ENCODE measurements at places on chromosomes 16 and 17.

DNA sequence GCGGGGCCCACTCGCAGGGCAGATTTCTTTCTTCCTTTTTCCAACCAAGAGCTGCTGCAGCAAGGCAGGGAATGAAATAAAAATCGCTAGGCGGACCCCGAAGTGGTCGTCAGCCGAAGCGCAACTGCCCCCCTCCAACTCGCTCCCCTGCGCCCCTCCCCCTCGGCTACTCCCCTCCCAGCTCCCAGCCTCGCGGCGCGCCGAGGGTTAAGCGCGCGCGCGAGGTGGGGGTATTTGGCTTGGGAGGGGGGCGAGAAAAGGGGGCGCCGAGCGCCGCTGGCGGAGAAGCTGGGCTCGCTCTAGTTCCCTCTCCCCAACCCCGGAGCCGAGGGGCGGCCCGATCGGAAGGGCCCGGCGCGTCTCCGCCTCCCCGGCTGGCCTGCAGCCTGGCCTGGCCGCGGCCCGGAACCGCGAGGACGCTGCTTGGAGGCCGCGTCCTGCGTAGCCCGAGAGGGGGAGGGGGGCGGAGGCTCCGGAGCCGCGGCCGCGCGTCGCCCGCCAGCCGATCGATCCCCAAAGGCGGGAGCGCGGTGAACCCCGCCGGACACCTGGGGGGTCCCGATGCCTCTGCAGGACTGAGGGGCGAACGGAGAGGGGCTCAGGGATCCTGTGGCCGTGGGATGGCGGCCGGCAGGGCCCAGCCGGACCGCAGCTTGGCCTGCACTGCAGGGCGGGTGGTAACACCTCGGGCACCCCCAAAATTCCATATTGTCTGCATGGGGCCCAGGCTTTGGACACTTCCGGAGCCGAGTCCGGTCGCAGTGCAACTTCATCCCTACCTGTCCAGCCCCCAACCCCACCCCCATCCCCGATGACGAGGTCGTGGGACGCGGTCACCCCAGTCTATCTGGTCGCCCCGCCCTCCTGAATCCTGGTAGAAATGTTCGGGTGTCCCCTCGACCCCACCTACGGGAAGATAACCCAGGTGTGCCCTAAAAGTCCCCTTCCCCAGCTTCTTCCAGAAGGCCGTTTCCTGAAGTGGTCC lies 4.9 kb upstream of the CBX4 start:
- DNase-seq, result no peak

DNA sequence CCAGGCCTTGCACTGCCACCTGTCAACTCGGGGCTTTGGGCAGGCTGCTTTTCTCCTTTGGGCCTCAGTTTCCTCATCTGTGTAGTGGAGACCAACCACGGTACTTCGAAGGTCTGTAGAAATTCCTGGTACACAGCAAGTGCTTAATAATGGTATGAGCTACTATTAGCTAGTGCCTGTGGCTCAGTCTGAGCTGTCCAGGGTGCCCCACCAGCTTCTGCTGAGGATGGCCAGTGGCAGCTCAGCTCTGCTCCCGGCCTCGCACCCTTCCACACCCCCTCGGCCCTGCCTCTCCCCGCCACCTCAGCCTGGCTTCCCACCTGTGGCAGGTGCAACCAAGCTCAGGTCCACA lies 26.2 kb upstream of the PLCG2 start:
- DNase-seq, result no peak

DNA sequence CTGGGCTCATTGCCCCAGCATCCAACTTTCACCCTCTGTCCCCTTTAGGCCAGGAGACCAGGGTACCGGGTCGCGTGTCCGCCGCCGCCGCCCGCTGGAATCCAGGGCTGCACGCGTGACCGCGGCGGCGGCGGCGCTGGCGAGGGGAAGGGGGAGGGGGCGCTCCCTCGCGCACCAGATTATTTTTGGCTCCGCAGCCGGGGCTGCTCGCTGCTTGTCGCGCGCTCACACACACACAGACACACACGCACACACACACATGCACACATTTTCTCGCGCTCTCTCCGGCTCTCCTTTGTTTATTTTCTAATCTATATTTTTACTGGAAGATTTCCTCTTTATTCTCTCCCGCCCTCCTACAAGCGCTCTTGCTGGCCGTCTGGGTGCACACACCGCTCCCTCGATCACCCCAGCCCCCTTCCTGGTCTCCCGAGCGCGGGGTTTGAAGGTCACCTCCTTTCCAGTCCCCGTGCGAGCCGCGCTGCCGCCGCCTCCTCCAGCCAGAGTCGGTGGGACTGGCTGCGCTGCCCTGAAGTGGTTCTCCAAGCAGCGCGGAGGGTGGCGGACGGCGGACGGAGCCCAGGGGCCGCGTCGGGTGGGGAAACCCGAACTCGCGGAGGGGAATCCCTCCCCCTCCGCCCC lies 921.4 kb upstream of the EEF2KMT start:
- DNase-seq, result no peak

- DNase-seq, result no peak
Measured at GRCh38 chr17:68297195-68297594, 5.9 kb downstream of the ARSG start.

- DNase-seq, result peak; percentile 30
Measured at GRCh38 chr16:23514381-23515152, 4.3 kb upstream of the GGA2 start.

GRCh38 chr16:53556521-53556920 lies 53.5 kb upstream of the AKTIP start:
- DNase-seq, result no peak

- DNase-seq, result no peak
Measured at GRCh38 chr17:19709841-19710240, 6.5 kb downstream of the SLC47A2 start.

- no peak for DNase-seq
Measured at GRCh38 chr17:58382108-58382871, 30.3 kb upstream of the SUPT4H1 start.

- no peak for DNase-seq
Measured at GRCh38 chr16:15518381-15519351, 84.3 kb downstream of the BMERB1 start.

DNA sequence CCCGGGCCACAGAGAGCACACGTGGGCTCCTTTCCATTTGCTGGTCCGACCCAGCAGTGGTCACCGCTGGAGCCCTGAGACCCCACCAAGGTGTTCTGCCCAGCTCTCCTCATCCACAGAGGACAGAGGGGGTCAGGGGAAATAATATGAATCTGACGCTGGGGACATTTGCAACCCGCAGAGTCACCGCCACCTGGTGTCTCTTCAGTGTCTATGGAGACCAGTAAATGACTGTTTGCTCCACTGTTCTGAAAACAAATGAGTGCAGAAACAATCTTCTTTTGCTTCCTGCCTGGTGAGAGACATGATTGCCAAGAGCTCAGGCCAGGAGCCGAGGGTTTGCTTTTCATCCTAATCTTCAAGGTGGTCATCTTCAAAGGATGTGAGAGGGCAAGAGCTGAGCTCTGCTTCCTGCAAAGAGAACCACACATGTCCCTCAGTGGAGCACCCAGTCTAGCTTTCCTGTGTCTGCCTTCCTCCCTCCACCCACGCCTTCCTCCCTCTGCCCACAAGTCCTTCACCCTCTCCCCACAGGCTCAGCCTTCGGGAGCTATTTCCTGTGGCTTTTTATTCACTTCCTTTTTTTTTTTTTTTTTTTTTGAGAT lies 14.7 kb upstream of the KLHDC4 start:
- peak; percentile 80 for DNase-seq

DNA sequence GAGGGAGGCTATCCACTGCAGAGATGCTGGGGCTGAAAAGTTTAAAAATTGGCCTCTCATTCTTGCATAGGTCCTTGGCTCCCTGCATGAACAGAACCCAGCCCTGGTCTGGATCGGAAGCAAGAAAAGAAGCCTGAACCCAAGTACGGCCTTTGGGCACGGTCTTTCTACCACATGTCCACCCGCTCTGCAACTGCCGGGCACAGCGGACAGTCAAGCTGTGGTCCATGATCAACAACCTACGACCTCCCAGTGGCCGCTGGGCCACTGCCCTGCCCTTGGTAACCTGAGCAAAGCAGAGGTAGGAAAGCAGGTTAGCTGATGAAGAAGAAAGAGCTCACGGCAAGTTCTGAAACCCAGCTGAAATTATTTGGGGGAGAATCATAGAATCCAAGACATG lies 3.6 kb downstream of the ABCC12 start:
- no peak for DNase-seq

DNA sequence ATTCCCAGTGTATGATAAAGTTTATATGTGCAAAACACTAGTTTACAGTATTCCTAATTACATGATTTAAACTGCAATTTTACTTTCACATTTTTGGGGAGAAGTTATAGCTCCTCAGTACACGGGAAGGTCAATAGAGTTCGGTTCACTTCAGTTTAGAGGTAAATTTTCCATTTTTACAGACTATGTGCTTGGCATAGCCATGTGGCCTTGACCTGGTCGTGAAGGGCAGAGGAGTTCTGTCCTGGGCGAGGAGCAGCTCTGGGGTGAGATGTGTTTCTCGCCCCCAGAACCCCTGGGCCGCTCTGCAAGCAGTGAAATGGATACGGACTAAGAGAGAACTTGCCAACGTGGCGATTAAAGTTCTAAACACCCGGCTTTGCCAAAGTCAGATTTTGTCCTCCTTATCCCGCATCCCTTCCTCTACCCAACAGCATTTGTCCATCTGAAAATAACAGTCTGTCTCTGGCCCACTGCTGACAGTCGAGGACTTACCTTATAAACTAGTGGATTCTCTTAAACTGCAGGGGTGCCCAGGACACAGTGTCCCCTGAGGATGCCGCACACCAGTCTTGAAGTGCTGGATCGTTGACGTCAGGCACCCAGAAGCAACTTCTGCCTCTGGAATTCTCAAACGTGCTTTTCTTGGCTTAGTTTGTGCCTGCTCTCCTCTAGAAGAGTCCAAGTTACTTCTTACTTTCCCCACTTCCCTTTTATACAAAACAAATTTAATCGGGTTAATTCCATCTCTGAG lies 1.5 kb upstream of the SIAH1 start:
- DNase-seq, result no peak

DNA sequence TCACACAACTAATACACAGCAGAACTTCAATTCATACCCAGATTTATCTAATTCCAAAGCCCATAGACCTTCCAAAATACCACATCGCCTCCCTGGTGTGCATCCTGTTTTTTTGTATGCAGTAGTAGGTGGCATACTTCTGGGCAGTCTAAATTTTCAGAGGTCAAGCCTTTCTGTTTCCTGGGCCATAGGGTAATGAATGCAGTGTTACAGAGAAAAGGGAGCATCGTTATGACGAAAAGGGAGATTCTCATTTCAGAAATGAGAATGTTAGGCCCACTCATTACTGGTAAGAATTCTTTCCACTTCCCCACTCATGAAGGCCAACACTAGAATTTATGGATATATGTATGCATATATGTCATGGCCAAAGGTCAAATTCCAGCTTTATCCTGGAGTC lies 267.8 kb upstream of the ASIC2 start:
- DNase-seq, result no peak

GRCh38 chr16:70709457-70709856 lies 23.6 kb upstream of the MTSS2 start:
- no peak for DNase-seq

GRCh38 chr17:48294806-48295361 lies 135.1 kb downstream of the SKAP1 start:
- DNase-seq, result peak; percentile 38

GRCh38 chr17:38867179-38867967 lies 2.5 kb upstream of the LASP1 start:
- DNase-seq, result peak; percentile 77

DNA sequence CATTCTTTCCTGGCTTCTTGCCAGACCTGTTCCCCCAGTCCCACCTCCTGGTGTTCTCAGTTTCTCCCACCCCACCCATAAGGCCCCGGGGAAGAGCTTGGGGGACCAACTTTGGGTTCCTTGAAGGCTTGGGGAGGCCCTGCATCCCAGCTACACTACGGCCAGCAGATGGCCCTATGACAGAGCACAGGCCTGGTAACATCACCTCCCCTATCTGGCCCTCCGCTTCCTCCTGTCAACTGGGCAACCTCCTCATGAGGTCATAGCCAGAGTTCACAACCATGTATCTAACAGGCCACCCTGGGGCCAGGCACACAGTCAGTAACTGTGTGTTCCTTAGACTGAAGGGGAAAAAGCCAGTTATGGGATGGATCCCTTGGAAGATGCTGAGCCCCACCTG lies 31.4 kb downstream of the MYO15A start:
- DNase-seq, result no peak

- DNase-seq, result peak; percentile 80
Measured at GRCh38 chr17:20121359-20122253, 112.4 kb downstream of the SPECC1 start.

DNA sequence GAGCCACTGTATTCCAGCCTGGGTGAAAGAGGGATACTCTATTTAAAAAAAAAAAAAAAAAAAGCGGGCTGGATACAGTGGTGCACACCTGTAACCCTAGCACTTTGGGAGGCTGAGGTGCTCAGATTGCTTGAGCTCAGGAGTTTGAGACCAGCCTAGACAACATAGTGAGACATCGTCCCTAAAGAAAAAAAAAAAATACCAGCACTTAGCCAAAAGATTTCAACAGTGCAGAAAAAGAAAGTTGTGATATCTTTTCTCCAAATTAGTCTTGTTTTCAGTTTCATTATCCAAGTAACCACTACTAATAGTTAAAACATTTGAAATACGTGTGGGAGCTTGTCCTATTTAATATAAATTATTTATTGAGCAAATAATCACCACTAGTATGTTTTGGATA lies 48.7 kb downstream of the TENT4B start:
- no peak for DNase-seq

DNA sequence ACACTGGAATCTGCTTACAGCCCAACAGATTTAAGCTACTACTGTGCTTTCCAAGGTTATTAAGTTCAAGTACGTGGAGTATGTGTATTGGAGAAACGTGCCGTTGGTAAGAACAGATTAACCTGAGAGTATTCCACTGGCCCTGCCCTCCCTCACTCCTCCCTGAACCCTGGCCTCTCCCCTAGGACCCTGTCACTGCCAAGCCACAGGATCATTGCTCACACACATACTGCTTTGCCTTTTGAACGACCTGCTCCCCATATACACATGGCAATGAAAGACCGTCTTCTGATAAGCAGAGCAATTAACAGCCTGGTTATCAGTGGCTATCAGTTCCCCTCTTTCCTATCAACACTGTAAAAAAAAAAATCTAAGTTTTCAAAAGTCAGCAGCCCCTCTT lies 458.9 kb upstream of the DYNLRB2 start:
- DNase-seq, result no peak

DNA sequence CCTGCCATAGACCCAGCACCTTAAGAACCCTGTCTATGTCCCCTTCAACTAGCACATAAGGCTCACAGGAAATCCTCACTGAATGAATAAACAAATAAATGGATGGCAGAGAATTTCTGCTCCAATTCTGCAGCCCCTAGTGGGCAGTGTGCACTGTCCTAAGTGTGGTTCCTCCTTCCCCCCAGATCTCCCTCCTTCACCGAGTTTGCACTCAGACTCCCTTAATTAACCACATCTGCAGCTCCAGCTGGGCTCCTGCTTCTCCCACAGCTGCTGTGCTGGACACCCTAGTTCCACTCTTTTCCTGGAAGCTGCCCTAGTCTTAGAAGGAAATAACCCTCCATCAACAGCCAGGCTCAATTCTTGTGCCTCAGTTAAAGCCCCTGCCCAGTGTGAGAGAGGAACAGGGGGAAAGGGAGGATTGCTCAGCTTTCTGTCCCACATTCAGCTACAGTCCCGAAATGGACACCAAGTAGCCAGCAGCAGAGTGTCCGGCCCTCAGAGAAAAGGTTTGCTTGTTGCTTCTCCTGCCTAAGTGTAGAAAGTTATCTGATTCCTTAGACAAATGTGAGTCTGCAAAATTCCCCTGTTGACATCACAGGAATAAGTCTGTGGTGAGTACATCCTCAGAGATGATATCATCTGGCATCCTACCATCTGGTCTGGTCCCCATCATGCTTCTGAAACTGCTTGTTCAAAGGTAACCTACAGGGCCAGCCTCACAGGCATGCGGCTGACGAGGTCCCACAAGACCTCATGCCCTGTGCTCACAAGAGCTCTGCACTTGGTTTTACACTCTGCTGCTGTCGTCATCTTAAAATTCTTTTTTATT lies 12.3 kb downstream of the LRRC3C start:
- peak; percentile 75 for DNase-seq
